Right ventricle myocardium inferior (tissue), 1 donor: ENCODE measurements at places on chromosomes 11 and 22. TPM values are rescaled to one million over a fixed set of nuclear protein-coding genes. Genes with fewer than 3 reads are reported as not detected.

DNA sequence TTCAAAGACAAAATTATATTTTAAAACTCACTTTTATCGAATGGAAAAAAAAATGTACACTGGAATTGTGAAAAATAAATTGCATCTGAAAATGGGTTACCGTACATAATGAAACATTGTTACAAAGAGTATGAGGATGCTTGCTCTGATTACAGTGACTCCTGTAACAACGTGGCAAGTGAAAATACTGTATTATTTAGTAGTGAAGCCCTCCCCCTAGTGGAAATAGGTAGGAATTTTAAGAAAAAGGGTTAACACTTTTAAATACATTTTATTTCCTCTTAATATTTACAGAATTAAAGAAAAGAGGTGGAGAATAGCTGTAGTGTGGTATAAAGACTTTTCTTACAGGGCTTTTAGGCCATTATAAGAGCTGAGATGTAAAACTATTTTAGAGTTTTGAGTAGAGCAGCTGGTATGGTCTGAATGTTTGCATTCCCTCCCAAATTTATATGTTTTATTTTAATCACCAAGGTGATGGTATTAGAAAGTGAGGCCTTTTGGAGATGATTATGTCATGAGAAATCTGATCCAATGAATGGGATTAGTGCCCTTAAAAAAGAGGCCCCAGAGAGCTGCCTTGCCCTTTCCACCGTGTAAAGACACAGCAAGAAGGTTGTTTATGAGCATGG lies 25.2 kb downstream of the FAM76B start:
- DNase-seq: no peak

DNA sequence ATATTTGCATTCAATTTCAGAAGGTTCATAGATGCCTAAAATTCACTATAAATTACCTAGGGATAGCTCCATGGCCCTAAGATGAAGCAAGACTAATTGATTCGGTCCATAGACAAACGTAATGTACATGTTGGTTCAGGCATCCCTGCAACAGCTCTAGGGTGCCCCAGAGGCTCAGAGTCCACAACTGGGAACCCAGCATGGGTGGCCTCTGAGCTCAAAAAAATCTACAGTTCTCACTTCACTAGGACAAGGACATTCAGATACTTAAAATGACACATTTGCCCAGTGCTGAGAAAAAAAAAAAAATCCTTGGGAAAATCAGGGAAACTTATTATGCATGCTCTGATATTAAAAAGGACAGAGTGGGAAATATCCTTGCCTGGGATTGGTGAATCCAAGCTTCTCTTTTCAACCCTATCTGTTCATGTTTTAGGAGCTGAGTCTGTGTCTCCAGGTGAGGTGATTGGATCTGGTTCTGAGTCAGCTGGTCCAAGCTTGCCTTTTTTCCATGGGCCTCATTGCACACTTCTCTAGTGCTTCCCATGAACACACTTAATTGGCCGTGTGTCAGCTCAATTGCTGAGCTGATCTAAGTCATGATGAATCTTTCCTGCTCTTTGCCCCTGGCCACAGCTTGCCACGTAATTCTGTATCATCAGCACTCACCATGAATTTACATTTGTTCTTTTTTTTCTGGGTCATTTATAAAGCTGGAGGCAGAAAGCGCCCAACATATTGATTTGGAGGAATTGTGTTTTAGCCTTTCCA lies 116.3 kb upstream of the RCN1 start:
- DNase-seq: no peak

DNA sequence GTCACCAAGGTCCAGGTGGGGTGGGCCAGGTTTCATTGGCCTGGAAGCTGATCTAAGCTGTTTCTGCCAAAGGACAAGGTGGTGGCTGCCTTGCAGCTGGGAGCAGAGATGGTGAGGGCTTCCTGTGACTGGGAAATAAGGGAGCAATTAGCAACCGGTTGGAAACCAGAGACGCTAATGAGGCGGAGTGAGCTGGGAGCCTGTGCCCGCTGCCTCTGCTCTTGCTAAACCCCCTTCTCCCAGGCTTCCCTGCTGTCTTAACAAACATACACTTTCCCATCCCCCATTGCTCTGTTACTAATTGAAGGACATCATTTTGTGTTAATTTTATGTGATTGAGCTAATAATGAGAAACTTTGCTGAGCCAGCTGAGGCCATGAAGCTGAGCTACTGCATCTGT lies 121.8 kb downstream of the INSC start:
- DNase-seq: no peak

DNA sequence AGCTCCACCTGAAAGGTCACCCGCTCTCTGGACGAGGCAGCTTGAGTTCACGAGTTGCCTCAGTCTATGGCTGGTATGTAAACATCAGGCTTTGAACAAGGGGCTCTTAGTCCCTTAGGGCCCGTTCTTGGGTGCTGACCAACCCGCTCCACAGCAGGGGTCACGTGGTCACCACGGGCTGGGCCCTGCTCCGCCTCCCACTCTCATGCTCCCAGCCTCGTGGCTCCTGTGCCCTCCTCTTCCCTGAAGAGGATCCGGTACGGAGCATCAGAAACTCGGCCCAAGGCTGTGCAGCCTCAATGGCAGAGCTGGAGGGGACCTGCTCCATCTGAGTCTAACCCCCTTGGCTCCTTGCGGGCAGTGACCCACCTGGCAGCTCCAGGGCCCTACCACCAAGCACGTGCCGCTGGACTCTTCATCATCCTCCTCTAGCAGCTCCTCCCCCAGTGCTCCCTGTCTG lies 54.2 kb upstream of the TTLL12 start:
- DNase-seq: no peak

BBOX1 gene
- not detected for total RNA-seq

GRCh38 chr11:111639226-111639925 lies 37.1 kb downstream of the SIK2 start:
- DNase-seq: no peak

DNA sequence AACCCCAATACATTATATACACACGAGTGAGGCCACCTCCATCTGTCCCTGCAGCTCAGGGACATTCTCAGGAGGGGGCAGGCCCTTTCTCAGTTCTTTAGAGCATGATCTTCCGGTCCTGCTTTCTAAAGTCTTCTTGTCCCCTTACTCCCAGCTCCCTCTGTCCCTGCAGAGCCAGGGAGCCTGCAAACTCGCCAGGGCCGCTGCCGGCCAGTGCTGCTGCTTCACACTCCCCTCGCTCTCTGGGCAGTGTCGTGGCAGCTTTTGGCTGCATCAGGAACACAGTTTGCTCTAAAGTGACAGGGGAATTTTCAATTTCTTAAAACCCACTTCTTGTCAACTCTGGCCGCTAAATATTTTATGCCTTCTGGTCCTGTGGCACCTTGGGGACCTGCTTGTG lies 130.1 kb upstream of the NARS2 start:
- DNase-seq: no peak

GRCh38 chr11:7116370-7116769 lies 27.6 kb downstream of the RBMXL2 start:
- DNase-seq: no peak

DNA sequence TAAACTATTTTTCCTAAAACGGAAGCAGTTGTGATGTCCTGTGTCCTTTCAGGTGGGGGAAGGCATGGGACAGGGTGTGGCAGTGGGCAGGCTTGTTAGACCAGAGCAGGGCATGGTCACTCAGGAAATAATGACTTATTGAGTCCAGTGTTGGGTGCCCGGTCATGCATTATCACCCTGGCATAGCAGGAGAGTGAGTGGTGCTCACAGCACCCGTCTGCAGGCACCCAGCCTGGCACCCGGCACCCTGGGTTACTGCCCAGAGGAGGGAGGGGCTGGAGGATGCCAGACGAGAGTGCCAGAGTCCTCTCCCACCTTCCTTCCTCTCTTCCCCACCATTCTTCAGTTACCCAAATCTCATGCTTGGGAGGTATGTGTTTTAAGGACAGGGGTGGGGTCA lies 59.1 kb downstream of the ST3GAL4 start:
- no peak for DNase-seq

DNA sequence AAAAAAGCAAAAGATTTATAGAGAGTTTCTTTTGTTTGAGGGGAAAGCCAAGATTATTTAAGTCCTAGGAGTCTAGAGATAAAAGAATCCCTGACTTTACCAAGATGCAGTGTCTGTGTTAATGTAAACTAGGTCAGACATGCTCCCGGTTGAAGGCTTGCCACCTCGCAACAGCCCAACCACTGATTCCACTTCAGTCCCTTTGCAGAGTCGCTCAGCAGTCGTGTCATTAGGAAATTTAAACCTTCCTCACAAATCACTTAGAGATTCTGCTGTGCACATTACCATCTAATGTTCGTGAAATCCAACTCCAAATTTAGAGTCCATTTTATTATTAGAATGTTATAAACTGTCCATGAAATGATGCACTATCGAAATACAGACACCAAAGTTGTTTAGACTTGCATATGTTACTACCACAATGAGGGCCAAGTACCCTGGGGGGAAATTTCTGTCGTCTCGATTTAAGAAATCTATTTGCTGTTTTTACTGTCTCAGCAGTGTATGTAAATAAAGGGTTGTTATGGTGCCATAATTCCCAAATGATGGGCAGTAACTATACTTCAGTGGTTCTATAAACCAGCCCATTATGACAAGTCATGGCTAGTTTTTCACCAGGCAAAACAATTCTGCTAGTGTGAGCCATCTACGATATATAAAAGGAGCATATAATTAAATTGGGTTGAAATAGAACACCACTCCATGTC lies 101.4 kb upstream of the MTNR1B start:
- DNase-seq: no peak

GRCh38 chr11:40280159-40281051 lies 1179.0 kb downstream of the LRRC4C start:
- DNase-seq: peak; percentile 65

DNA sequence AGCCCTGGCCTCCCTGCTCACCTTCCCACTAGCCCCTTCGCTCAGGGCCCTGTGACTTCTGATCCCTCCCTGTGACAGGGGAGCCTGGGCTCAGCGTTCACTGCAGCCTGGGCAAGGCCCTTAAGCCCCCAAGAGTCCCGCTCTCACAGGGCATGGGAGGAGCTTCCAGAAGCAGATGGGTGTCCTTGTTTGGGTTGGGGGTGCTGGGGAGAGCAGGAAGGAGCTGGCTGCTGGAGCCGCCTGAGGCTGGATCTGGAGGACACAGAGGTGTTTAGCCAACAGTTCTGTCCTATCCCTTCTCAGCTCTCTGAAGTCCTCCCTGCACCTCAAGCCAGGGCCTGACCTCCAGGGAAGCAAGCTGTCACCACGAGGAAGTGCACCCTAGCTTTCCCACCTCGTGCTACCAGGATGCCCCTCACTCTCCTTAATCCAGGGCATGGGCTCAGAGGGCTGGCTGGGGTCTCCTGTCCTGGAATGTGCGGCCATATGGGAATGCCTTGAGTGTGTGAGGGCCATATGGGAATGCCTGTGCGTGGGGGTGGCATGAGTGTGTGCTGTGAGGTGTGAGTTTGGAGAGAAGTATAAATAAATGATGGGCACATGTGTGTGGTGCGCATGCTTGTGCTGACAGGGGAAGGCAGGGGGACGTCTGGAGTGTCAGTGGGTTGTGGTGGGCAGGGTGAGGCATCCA lies 25.0 kb upstream of the TUB start:
- DNase-seq: peak; percentile 66

- DNase-seq: no peak
Measured at GRCh38 chr11:92501066-92501739, 276.6 kb downstream of the FAT3 start.

CHRM4 gene
- total RNA-seq: not detected

GGT5 gene
- total RNA-seq: 27.6 TPM

GRCh38 chr11:5196731-5197130 lies 3.8 kb downstream of the OR51V1 start:
- no peak for DNase-seq

DNA sequence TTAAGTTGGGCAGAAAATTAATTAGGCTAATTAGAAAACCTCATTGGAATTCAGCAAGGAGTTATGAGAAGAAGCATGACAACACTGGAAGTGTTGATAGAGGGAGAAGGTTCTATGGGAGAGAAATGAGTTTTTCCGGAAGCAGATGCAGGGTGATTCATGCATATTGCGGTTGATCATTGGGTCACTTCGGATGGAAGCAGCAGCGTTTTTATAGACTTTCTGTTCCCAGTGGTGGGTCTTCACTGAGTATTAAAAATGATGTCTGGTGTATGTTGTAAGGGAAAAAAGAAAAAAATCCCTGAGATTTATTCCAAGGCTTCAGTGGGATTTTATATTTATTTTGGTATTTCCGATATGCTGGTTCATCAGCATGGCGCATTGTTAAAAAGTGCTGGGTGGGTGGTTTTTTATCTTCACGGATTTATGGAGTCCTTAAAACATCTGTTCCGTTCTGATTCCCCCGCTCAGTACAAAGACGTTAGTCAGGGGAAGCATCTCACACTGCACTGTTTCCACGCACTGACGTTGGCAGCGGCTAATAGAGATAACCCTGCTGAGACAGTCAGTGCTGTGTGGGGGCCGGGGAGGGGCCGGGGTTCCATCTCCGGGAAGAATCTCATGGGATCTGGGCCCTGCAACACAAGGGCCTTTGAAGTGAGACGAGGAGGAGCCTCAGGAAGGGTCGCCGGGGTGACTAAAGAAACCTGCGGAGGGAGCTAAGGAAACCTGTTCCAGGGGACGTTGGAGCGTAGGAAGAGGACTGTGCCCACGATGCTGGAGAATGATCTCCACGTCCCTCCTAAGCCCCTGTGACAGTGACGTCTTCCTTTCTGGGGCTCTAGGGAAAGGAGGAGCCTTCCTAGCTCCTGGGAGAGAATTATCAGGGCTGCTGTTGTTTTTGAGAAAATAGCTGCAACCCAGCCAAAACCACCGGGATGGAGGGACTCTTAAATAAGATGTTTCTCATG lies 390.0 kb downstream of the NTM start:
- no peak for DNase-seq

DNA sequence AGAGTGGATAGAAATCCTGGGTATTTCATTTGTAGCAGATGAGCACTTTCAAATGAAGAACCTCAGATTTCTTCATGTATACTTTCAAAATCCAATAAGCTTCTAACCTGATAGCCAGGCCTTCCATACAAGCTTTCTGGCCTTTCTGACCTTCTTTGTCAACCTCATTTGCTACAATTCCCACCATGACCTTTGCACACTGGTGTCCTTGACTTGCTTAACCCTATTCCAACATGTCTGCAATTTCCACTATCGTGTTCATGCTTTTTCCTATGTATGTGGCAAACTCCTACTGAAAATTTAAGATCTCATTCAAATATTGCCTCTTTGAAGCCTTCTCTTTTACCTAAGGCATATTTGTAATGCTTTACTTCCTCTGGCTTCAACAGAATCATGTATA lies 242.1 kb upstream of the CCDC90B start:
- DNase-seq: no peak

POU2AF1 gene
- total RNA-seq: 0.24 TPM

DNA sequence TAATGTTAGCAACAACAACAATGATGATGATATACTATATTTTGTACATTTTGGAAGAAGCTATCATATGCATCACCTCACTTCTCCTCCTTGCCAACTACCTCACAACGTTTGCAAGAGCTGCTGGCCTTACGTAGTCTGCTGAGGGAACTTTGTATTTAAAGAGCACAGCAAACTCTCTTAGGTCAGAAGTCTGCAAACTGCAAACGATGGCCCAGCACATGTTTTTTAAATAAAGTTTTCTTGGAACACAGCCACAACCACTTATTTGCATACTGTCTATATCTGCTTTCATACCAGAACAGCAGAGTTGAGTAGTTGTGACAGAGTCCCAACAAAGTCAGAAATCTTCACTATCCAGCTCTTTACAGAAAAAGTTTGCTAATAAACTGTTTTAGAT lies 261.7 kb downstream of the TENM4 start:
- DNase-seq: no peak

CECR2 gene
- 6.4 TPM for total RNA-seq

GRCh38 chr22:35491908-35492380 lies 48.7 kb upstream of the RASD2 start:
- DNase-seq: no peak

MEI1 gene
- 0.41 TPM for total RNA-seq

GRCh38 chr11:69664103-69664775 lies 10.9 kb downstream of the LTO1 start:
- no peak for DNase-seq

PANX3 gene
- not detected for total RNA-seq
